ENCODE measurements at places on chromosomes 5 and 9. TPM values are rescaled to one million over a fixed set of nuclear protein-coding genes. Genes with fewer than 3 reads are reported as not detected.

- peak; percentile 74 for DNase-seq
Measured at GRCh38 chr9:137316012-137316981, 14.2 kb upstream of the NRARP start.

GRCh38 chr5:116930616-116931015 lies 356.0 kb upstream of the SEMA6A start:
- no peak for DNase-seq

DNA sequence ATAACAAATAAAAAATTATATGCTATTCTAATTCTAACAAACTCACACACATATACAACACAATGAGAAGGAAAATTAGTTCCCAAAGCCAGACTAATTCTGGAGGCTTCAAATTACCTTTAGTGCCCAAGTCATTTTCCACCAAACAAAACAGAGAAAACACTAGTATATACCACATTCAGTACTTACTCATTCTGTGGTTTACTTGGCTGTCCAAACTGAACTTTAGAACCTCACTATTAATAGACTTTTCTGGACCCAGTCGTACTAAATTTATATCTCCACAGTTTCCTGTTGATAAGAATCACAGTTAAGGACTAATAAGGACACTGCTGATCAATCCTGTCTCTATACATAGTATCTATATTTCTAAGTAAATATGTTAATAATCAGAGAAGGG lies 66.4 kb downstream of the SETX start:
- no peak for DNase-seq

DNA sequence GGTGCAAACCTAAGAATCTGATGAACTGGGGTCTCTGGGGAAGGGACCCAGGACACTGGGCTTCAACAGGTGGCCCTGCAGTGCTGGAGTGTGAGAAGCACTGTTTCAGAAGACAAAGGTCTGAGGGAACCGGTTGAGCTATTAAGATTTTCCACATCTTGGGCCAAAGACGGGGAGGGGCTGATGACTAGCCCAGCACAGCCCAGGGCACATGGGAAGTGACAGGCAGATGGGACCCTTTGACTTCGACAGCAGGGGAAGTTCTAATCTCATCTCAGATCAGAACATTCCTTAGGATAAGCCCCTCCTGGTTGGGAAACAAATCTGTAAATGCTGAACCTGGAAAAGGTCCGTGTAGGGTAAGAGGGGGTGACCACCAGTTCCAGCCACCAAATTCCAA lies 67.4 kb downstream of the RAPGEF1 start:
- DNase-seq = no peak

GRCh38 chr5:107858788-107859187 lies 188.1 kb upstream of the EFNA5 start:
- no peak for DNase-seq

DNA sequence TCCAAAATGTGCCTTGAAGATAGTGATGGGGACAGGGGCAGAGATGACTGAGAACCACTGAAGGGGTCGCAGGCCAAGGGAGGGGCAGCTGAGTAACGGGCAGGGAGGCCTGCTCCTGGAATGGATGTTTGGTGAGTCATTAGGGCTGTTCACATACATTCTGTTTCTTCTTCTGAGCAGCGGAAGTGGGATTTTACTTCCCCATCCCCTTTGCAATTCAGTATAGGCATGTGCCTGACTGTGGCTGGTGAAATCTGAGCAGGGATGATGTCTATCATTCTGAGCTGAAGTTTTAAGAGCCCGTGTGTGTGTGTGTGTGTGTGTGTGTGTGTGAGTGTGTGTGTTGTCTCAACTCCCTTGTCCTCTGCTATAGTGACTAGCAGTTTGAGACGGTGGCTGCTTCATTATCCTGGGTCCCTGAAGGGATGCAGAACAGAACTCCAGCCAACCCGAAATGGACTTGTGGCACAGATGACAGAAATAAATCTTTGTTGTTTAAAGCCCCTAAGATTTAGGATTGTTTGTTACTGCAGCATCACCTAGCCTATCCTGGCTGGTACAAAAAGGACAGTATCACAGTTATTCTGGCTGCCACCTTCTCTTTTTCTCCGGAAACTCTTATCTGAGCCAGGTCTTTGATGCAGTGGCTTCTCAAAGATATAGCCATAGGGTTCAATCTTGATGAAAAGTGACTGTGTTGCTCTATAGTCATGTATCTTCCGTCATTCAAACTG lies 29.2 kb upstream of the TGFBI start:
- DNase-seq = no peak

- DNase-seq = no peak
Measured at GRCh38 chr5:74281166-74281565, 359.4 kb downstream of the ENC1 start.

Gene WDR38
- 1.2 TPM for total RNA-seq

Gene IQGAP2
- 22.1 TPM for total RNA-seq

- DNase-seq = peak; percentile 38
Measured at GRCh38 chr9:90964101-90965020, 162.7 kb downstream of the SYK start.

DNA sequence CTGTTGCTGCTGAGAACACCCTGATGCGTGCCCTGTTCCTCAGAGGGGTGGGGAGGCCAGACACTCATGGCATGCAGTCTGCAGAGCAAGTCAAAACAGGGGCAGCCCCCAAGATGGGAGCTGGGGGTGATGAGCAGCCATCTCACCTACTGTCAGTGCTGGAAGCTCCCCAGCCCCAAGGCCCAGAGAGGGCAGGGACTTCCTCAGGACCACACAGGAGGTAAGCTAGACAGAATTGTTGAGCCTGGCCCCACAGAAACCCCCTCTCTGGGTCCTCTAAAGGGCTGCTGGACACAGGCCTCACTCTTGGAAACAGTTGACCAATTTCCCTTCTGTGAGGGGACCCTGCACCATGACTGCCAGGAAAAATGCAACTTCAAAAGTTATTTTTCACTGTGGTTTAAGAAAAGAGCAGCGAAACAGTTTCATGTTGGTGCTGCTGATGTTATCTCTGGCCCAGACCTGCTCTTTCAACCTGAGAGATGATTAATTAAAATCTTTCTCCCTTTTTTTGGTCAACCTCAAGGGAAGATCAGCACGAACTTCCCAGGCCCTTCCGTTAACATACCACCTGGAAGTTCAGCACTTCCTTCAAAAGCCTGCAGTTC lies 9.6 kb downstream of the CSF2 start:
- no peak for DNase-seq

DNA sequence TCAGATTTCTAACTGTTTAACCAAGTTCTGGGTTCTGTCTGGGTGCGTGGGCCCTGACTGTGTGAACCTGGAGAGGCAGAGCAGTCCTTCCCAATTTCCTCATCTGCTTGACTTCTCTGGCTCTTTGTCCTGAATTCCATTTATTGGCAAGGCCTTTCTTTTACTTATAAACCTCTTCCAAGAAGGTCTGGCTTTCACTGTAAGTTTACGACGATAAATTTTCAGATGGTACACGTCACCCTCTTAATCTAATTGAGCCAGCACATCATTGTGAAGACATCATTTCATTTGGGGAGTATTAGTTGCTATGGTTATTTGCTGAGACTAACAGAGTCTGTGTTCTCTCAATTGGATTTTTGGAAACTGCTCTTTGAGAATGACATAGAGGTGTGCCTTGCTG lies 92.4 kb downstream of the ARHGAP26 start:
- no peak for DNase-seq

- DNase-seq = no peak
Measured at GRCh38 chr5:52786949-52787599, 642 bp upstream of the ITGA1 start.

- DNase-seq = no peak
Measured at GRCh38 chr9:96688187-96688586, 33.1 kb upstream of the PRXL2C start.

DNA sequence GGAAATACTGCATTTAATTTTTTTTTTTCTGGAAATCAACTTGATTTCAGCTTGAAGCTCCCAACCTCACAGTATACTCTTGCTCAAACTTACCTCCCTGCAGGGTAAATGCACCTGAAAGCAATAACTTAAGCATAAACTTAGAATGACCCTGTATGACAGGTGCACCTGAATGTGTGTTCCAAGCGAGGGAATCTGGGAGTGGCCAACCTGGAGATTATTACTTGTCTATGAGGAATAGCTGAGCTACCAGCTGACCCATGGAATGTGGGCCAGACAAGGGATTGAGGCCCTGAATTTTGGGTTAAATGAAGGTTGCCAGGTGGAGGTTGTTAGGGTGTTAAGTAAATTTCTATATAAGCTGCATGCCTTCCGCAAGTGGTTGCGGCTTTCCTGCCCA lies 140.6 kb downstream of the OSTF1 start:
- DNase-seq = no peak

- DNase-seq = no peak
Measured at GRCh38 chr9:120440791-120441190, 139.2 kb downstream of the CDK5RAP2 start.

DNA sequence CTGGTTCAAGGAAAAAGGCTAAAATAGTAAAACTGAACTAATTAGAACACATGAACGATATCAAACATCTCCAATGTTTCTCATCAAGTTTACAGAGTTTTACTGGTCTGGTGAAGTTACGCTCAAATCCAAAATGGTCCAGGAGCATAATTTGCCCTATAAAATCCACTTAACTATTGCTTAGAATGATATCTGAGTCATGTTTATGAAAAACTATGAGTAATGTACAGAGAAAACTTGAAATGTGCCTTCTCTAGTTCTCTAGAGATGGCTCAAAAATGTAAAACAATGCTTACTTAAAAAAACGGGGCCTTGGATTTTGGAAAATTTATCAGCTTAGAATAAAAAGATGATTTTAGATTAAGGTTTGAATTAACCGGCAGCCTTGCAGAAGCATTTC lies 108.1 kb downstream of the FBXW11 start:
- DNase-seq = no peak

Gene GABRB2
- under 0.01 TPM for total RNA-seq

DNA sequence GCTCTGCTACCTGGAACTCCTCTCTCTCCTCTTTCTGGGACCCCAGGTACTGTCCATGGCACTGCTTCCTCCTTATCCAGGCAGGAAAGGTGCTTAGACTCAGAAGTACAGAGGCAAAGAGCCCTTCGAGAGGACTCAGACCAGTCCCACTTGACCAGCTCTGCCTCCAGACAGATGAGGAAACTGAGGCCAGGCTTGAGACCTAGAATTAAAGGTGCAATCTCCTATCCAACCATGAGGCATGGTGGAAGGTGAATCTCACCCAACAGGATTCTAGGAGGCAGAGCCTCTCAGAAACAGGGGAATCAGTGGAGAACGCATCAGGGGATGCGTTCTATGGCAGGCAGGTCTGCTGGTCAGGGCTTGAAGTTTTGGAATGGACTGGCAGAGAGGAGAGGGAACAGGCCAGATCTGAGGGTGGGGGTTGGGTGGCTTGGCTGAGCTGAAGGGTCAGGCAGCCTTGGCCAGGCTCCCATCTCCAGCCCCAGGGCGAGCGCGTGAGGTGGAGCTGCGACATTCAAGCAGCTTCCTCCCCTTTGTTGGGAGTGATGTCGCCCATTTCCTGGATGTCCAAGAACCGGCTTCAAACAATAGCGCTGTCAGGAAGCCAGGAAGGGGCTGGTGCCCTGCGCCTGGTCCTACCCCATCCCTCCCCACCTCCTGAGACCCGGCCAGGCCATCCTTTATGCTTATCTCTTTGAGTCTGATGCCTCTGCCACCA lies 26.2 kb downstream of the NDUFA8 start:
- DNase-seq = no peak

- no peak for DNase-seq
Measured at GRCh38 chr5:33231935-33232334, 208.8 kb upstream of the TARS1 start.

- no peak for DNase-seq
Measured at GRCh38 chr9:136618580-136619547, 43.9 kb upstream of the EGFL7 start.

DNA sequence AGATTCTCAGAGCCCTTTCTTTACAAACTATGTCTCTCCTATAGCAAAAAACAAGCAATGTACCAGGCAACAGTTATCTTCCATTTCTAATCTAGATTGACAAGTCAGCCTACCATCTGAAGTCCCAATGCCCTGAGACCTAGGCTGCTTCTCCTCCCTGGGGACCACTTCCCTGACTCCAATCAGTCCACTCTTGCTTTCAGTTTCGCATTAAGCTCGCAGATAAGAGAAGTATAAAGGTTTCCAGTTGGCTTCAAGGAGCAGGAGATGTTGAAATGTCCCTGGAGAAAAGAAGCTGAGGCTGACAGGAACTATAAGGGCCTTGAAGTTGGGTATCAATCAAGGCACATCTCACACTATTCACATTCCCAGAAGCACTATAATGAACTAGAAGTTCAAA lies 32.3 kb downstream of the ERP44 start:
- DNase-seq = no peak

DNA sequence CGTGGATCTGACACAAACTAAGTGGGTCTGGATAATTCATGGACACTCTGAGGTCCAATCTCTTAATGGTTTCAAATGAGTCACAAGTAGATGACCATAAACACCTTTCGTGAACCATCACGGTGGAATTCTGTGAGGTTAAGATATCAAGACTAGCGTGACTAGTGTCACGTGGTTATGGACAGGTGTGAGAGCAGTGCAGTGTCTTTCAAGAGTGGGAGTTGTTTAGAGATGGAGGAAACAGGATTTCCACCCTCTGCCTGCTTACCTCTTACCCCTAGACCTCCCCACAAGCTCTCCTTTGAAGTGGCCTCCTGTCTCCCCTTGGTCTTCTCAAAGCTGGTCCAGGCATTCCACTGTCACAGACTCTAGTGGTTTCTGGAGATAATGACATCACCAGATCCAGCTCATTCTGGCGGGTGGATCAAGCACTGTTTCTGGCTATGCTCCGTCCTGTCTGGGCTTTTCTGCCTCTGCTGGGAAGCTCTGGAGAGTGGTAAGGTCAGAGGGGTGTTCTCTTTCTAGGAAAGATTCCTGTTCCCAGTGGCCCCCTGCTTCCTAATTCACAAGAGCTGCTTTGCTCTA lies 20.0 kb upstream of the ZNF782 start:
- DNase-seq = no peak

- DNase-seq = no peak
Measured at GRCh38 chr5:17113174-17113958, 104.1 kb upstream of the BASP1 start.

Gene BASP1
- 59.5 TPM for total RNA-seq

DNA sequence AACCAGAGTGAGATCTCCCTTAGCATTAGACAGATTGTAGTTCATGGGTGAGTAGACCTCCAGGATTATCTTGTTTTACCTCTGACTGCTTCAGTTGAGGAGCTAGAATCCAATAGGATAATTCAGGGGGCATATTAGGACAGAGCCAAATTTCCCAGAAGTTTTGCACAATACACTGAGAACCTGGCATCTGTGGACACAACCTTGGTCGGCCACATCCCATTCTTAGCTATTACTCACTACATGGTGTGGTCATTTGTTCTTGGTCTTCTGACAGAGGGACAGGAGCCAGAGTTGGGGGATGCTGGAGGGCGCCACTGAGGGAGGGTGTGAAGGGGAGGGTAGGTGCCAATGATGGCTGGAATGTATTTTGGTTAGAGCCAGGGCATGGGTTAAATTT lies 66.6 kb downstream of the NPR3 start:
- no peak for DNase-seq

Gene EGFLAM
- 20.8 TPM for total RNA-seq

GRCh38 chr9:8085986-8086385 lies 286.4 kb upstream of the DMAC1 start:
- DNase-seq = no peak

Measured in ovary (tissue), 10 donors.